H7 (cell line): ENCODE measurements at places on chromosomes 4 and X. TPM values are rescaled to one million over a fixed set of nuclear protein-coding genes. Genes with fewer than 3 reads are reported as not detected.

CD99L2 gene
- 38.1 and 59.3 TPM in 2 replicates for total RNA-seq

FRG2 gene
- 0.18 TPM in 1 of 2 replicates, not detected in the other for total RNA-seq

DNA sequence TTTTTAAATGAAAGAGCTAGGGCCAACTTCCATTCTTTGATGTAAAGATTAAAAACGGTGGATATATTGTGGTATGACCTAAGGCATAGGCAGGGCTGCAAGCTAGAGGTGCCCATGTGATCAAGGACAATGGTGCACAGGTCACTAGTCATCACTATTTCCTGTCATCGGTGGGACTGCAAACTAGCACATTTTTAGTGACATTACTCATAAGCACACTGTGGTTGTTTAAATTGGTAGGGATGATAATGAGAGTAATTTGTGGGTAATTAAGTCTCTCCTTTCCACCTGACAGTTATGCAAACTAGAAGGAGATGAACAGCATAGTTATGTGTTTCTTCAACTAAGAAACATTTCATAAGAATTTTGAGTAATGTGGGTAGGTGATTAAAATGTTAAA is 85.4 kb downstream of the GPRIN3 start:
- DNase-seq: no peak

MANBA gene
- 16.1 and 31.8 TPM in 2 replicates for total RNA-seq

DNA sequence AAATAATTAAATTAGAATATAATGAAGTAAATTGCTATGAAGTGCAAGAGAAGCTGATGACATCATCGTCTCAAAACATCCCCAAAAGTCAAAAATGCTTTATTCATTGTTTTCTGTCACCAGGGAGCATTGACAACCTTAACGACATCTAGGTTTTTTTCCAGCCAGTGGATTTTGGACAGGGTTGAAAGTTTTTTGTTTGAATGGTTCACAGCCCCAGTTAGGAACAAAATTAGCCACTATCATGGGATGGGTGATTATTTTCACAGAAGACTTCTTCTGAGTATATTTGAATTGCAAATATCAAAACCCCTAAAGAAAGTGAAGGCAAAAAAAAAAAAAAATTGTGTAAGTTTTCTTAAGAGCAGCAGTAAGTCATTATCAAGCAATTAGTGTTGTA is 826.1 kb downstream of the STPG2 start:
- no peak for DNase-seq

DGKK gene
- 0.67 and 1.4 TPM in 2 replicates for total RNA-seq

P2RY10 gene
- not detected in 2 replicates for total RNA-seq

UGT8 gene
- 18.2 and 19.5 TPM in 2 replicates for total RNA-seq

DNA sequence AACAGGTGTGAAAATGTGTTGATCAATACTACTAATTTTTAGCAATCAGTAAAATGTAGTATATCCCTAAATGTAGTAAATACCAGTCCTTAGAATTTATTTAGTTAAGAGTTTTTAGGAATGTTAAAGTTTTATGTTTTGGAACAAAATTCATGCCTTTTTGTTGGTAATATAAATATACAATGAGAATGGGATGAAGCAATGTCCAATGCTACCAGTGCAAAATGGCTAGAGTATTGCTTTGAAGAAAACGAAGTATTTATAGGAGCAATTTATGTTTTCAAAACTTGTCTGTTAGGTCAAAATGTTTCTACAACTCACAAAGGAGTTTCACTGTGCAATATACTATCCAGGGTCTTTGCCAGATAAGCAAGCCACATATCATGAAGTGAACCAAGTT is 851.5 kb downstream of the PCDH18 start:
- no peak for DNase-seq

DNA sequence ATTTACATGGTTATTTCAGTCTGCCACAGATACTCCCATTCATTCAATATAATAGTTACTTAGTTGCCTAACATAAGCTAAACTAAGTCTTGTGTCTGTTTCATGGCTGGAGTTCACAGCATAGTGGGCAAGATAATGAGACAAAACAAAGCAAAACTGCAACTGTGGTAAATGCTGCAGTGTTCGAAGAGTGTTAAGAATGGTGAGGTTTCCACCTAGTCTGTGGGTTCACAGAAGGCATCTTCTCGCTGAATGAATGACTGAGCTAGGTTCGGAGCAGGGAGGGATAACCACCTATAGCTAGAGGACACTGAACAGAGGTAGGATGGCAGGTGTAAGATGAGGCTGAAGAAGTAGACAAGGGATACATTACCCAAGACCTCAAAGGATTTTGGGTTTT is 171.0 kb downstream of the FBXW7 start:
- no peak for DNase-seq

DNA sequence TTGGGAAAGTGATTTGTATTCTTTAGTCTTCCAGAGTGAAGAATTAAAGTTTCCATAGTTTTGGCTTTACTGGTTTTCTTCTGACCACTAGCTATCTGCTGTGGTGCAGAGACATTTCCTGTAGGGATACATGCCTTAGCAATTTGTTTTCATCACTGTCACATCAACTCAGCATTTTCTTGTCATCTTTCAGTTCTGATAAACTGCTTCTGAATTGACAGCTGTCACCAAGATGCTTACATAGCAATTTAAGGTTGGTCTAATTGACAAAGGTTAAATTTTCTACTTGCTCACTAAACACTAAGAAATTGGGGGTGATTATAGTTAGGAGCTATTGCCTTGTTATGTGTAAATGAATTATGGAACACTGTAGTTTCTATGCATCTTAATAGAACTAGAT is 232.5 kb downstream of the TEX13A start:
- no peak for DNase-seq

DNA sequence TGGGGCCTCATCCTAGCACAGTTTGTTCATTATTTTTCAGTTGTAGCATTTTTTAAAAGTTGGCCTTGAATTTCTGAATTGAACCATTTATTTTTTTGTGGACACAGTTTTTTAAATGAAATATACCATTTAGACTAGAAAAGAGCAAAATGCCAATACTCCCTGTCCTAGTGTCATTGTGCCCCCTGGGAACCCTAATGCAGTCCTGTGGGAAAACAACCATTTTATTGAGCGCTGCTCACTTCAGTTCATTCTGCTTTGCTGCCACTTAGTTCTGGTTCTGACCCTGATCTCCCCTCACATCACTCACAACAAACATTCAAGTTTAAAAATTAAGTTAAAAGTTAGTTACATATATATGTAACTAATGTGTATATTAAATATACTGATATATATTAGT is 5.4 kb downstream of the NFKB1 start:
- DNase-seq: no peak

- no peak for DNase-seq
Measured at GRCh38 chrX:108297290-108297689, 140.9 kb downstream of the COL4A6 start.

KCTD8 gene
- total RNA-seq: 1.00 and 1.4 TPM in 2 replicates

DNA sequence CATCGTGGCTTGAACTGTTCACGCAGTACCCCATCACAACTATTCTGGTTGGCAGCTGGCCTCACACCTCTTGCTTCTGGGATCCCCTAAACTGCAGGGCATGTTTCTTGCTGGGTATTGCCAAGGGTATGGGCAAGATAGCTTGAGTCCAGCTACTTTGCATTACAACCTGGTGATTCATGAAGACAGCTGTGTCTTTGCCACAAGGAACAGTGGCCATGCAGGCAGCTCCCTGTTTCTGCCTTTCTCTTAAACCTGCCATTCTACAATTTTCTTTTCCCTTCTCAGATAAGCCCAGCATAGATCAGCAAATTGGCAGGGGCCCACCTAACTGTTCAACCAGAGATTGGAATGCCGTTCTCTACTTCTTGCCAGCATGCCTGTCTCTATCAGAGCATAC is 42.8 kb downstream of the TENM3 start:
- no peak for DNase-seq

LGI2 gene
- total RNA-seq: 0.94 and 3.1 TPM in 2 replicates

ATP2B3 gene
- not detected in 2 replicates for total RNA-seq

- DNase-seq: no peak
Measured at GRCh38 chr4:185734214-185734613, 77.8 kb downstream of the SORBS2 start.
